ENCODE measurements at places on chromosomes 5 and 9. TPM values are rescaled to one million over a fixed set of nuclear protein-coding genes. Genes with fewer than 3 reads are reported as not detected.

- no peak for DNase-seq
- H3K4me3 ChIP-seq = no peak overlapping the region
- no peaks in the 10 kb centered on the region for H3K27me3 ChIP-seq
Measured at GRCh38 chr9:127225801-127226625, 38.6 kb upstream of the GARNL3 start.

DNA sequence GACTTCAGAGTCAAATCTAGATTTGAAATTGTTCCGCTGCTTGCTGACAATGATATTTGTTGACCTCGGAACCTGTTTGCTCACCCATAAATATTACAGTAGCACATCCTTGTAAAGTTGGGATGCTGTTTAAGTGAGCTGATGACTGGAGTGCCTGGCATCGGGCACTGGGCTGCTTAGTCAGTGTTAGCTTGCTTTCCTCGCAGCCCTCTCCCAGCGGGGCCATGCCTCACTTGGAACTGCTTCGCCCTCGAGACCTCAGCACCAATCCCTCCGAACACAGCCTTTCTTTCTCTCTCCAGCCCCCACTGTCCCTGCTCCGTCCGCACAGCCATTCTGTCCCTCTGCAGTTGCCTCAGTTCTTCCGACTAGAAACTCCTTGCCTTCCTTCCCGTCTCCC, 23.4 kb downstream of the RNF44 start:
- no peaks in the 10 kb centered on the region for H3K36me3 ChIP-seq
- no peak overlapping the region for H3K27ac ChIP-seq
- H3K27me3 ChIP-seq = no peaks in the 10 kb centered on the region
- DNase-seq = no peak

Gene AHRR
- total RNA-seq = 1.2 TPM

Gene GRXCR2
- not detected for total RNA-seq

DNA sequence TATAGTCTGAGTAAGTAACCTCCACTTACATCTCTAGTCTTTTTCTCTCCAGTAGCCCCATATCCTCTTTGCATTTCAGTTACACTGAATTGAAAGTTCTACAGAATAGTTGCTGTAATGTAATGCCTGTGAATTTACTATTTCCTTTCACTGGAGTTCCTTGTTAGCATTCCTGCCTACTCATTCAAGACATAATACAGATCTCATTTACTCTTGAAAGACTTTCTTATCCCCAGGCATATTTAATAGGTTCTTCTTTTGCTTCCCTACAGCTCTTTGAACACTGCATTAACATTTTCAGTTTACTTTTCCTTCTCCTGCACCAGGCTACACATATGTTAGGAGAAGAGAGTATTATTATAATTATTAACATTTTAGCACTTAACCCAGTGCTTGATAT, 87.6 kb upstream of the OR13F1 start:
- no peak overlapping the region for H3K27ac ChIP-seq
- H3K27me3 ChIP-seq = no peaks in the 10 kb centered on the region
- DNase-seq = no peak
- no peaks in the 10 kb centered on the region for H3K36me3 ChIP-seq
